IMR-90 (cell line): ENCODE measurements at places on chromosomes 12 and 14. TPM values are rescaled to one million over a fixed set of nuclear protein-coding genes. Genes with fewer than 3 reads are reported as not detected.

SLC25A47 gene
- total RNA-seq: not detected in 2 replicates

CIROP gene
- 0.28 and 0.36 TPM in 2 replicates for total RNA-seq

- DNase-seq: no peak
- peaks cover 8% of the 10 kb centered on the region; the same call in 1 of the 2 replicates for H3K36me3 ChIP-seq
- no peaks in the 10 kb centered on the region for H3K27me3 ChIP-seq
- no peaks in the 10 kb centered on the region for H3K4me1 ChIP-seq
These were observed 204.6 kb downstream of the TSPAN9 start for GRCh38 chr12:3281588-3282383.

GRCh38 chr12:131698286-131698685, 12.6 kb upstream of the SFSWAP start:
- no peak for DNase-seq
- H3K27ac ChIP-seq: no peak overlapping the region
- H3K4me1 ChIP-seq: no peaks in the 10 kb centered on the region
- H3K4me3 ChIP-seq: no peak overlapping the region
- H3K27me3 ChIP-seq: no peaks in the 10 kb centered on the region

GRCh38 chr12:126960709-126961108, 1306.3 kb upstream of the TMEM132C start:
- no peak overlapping the region for H3K4me3 ChIP-seq
- no peaks in the 10 kb centered on the region for H3K27me3 ChIP-seq
- no peaks in the 10 kb centered on the region for H3K4me1 ChIP-seq
- H3K36me3 ChIP-seq: no peaks in the 10 kb centered on the region
- no peak for DNase-seq
- H3K27ac ChIP-seq: no peak overlapping the region

DNA sequence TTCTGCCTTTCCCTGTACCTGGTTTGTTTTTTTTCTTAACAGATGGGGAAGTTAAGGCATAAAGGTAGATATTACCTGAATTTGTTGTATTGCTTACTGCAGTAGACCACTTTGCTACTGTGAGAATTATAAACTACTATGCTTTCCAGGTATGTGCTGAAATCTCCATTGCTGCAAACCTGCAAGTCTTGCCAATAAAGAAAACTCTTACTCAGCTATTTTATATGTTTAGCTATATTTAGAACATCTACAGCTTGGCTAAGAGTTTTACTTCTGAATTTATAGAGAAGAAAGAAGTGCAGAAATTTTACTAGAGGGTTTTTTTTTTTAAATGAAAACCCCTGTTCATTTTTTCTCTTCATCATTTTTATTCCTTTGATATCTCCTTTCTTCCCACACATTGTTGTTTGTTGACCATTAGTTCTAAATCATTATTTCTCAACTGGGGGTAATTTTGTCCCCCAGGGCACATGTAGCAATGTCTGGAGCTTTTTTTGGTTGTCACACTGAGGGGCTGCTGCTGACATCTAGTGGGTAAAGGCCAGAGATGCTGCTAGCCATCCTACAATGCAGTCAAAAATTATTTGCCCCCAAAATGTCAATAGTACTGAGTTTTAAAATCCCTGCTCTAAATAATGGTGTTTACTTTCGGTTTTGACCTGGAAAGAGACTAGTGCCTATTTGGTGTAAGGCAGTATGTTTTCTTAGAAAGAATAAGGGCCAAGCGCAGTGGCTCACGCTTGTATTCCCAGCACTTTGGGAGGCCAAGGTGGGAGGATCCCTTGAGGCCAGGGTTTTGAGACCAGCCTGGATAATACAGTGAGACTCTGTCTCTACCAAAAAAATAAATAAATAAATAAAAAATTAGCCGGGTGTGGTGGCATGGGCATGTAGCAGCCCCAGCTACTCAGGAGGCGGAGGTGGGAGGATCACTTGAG, 48.6 kb downstream of the PCNX1 start:
- peaks cover 2% of the 10 kb centered on the region; the same call in 1 of the 2 replicates for H3K36me3 ChIP-seq
- no peaks in the 10 kb centered on the region for H3K4me1 ChIP-seq
- no peaks in the 10 kb centered on the region for H3K27me3 ChIP-seq
- peak; percentile 26 for DNase-seq
- H3K27ac ChIP-seq: no peak overlapping the region
- H3K4me3 ChIP-seq: no peak overlapping the region

GRCh38 chr14:73607241-73607640, 5.1 kb upstream of the ACOT6 start:
- no peak overlapping the region for H3K27ac ChIP-seq
- no peaks in the 10 kb centered on the region for H3K4me1 ChIP-seq
- H3K36me3 ChIP-seq: no peaks in the 10 kb centered on the region
- no peaks in the 10 kb centered on the region; the same call in 1 of the 2 replicates for H3K27me3 ChIP-seq
- no peak overlapping the region for H3K4me3 ChIP-seq

- no peak overlapping the region for H3K27ac ChIP-seq
- peaks cover 43% of the 10 kb centered on the region for H3K36me3 ChIP-seq
- peaks cover 14% of the 10 kb centered on the region for H3K4me1 ChIP-seq
- DNase-seq: no peak
- H3K27me3 ChIP-seq: no peaks in the 10 kb centered on the region
These were observed 3.3 kb downstream of the GMPR2 start for GRCh38 chr14:24235804-24236688.

DNA sequence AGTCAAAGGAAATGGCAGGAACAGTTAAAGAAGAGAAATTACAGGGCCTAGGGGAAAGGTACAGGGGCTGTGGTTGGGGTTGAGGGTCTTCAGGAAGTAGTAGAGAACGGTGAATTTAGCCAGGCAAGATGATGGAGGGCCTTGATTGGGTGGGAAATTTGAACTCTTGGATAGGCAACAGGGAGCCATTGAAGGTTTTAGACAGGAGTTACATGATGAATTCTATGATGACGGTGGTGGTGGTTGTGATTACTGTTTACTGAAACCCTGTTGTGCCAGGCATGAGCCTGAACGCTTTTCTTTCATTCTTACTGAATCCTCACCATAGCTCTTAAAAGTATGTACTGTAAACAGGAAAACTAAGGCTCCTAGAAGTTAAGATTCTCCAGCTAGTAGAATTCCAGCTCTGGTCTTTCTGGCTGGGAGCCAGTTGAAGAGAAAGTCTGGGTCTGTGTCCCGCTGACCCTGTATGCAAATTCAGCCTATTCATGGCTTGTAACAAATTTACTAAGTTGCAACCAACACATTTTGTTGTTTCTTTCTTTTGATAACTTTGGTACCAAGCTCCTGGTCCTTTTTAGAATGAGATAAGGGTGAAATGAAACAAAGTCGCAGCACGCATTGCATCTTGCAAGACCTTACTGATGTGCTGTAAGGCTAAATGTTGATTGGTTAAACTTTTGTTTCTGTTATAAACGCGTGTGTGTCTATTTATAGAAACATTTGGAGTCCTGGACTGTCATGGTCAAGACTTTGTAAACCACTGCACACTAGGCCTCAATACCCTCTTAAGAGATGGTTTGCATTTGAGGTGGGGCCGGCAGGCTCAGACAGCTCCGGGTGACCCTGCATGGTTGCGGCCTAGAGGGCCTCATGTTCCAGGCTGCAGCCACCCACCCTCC, 6.0 kb downstream of the ORAI1 start:
- H3K27me3 ChIP-seq: no peaks in the 10 kb centered on the region
- H3K27ac ChIP-seq: no peak overlapping the region
- no peaks in the 10 kb centered on the region for H3K36me3 ChIP-seq
- H3K4me1 ChIP-seq: peaks cover 24% of the 10 kb centered on the region
- no peak overlapping the region for H3K4me3 ChIP-seq
- peak; percentile 67 for DNase-seq

GRCh38 chr12:62256408-62257096, 3.7 kb upstream of the USP15 start:
- H3K36me3 ChIP-seq: no peaks in the 10 kb centered on the region
- H3K4me3 ChIP-seq: no peak overlapping the region
- H3K27ac ChIP-seq: no peak overlapping the region
- peaks cover 2% of the 10 kb centered on the region; the same call in 1 of the 2 replicates for H3K4me1 ChIP-seq
- peak; percentile 36 for DNase-seq
- no peaks in the 10 kb centered on the region for H3K27me3 ChIP-seq

DNA sequence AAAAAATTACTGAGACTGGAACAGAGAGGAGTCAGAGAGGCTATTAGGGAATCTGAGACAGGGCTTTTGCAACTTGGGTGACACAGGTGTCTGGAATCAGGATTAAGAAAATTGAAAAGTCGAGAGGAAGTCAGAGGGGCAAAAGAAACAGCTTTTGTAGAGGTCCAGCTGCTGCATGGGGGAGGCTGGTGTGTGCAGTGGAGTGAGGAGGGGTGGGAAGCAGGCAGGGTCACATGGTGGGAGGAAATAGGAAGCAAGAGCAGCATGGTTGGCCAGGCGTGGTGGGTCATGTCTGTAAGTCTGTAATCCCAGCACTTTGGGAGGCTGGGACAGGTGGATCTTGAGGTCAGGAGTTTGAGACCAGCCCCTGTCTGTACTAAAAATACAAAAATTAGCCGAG, 69.7 kb upstream of the VRK1 start:
- DNase-seq: no peak
- H3K27ac ChIP-seq: no peak overlapping the region
- H3K36me3 ChIP-seq: no peaks in the 10 kb centered on the region
- H3K27me3 ChIP-seq: no peaks in the 10 kb centered on the region; the same call in 1 of the 2 replicates

- peaks cover 17% of the 10 kb centered on the region for H3K36me3 ChIP-seq
- no peak for DNase-seq
- H3K27me3 ChIP-seq: no peaks in the 10 kb centered on the region
- no peaks in the 10 kb centered on the region for H3K4me1 ChIP-seq
- no peak overlapping the region for H3K4me3 ChIP-seq
- no peak overlapping the region for H3K27ac ChIP-seq
These were observed 56.2 kb upstream of the TSPAN9 start for GRCh38 chr12:3020850-3021435.

DNA sequence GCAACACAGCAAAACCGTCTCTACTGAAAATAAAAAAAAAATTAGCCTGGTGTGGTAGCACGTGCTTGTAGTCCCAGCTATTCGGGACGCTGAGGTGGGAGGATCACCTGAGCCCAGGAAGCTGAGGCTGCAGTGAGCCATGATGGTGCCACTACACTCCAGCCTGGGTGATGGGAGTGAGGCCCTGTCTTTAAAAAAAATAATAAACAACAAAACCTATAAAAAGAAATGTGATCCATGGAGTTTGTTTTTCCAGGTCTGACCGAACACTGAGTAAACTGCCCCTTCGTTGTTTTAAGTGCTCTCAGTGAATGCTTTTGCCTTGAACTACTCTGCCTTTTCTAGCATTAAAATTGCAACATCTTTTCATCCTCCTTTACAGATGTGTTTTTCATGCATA, 76.8 kb downstream of the TESC start:
- H3K4me3 ChIP-seq: no peak overlapping the region
- no peak overlapping the region for H3K27ac ChIP-seq
- H3K27me3 ChIP-seq: no peaks in the 10 kb centered on the region
- no peaks in the 10 kb centered on the region; the same call in 1 of the 2 replicates for H3K4me1 ChIP-seq

DNA sequence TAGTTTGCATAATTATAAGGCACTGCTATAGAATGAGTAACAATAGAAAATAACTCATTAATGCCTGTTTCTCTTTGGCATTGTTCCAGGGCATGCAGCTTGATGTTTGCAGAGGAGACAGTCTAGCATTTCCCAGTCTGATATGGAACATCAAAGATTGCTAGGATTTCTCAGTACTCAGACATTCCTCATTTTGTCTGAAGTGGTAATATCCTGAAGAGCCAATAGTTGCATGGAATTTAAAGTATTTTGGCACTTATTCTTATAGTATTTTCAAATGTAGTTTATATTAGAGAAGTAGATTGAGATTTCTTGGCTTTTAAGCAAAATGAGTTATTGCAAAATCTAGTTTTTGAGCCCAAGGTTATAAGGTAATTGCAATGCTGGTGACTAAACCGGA, 337.3 kb upstream of the E2F7 start:
- no peaks in the 10 kb centered on the region for H3K27me3 ChIP-seq
- H3K4me3 ChIP-seq: no peak overlapping the region
- no peaks in the 10 kb centered on the region for H3K4me1 ChIP-seq
- no peaks in the 10 kb centered on the region for H3K36me3 ChIP-seq
- peak; percentile 3 for DNase-seq

- H3K4me3 ChIP-seq: no peak overlapping the region
- H3K27ac ChIP-seq: no peak overlapping the region
- H3K27me3 ChIP-seq: no peaks in the 10 kb centered on the region
- H3K36me3 ChIP-seq: peaks cover 3% of the 10 kb centered on the region; the same call in 1 of the 2 replicates
These were observed 166.0 kb downstream of the FOXN3 start for GRCh38 chr14:89251061-89251460.

DNA sequence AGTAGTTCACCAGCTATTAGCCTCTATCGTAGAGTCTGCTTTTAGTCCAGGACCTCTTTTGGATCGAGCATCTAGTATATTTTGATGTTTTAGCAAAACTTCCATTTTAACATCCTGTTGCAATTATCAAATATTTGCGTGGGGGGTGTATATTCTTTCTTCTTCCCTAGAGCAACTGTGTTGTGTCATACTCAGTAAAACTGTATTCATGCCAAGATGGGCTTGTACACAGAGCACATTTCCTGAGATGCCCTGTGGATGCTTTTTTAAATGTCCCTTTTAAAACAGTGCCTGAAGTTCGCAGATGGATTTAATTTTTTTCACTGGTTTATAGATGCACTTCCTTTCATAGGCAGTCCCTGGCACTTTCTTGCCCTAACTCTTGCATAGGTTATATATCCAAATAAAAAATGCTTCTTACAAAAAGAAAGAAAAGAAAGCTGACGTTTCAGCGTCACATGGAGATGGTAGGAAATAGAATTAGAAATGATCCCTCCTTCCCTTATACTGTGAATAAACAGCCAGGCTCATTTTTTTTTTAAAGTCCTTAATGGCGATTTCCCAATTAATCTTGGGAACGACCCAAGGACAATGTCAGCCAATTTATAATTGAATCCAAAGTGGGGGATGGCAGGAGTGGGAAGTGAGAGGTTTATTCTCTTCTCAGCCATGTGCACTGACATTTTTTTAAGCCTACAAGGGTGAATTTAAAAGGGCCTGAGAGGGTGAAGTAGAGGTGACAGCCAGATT, 247.0 kb downstream of the SLC41A2 start:
- peaks cover 19% of the 10 kb centered on the region for H3K4me1 ChIP-seq
- peak overlapping the region; percentile 40; the same call in 1 of the 2 replicates for H3K27ac ChIP-seq
- no peak overlapping the region for H3K4me3 ChIP-seq
- no peaks in the 10 kb centered on the region for H3K36me3 ChIP-seq
- H3K27me3 ChIP-seq: no peaks in the 10 kb centered on the region
- DNase-seq: peak; percentile 76

GRCh38 chr12:107339932-107340331, 246.6 kb upstream of the CRY1 start:
- H3K27ac ChIP-seq: no peak overlapping the region
- H3K4me1 ChIP-seq: no peaks in the 10 kb centered on the region
- H3K27me3 ChIP-seq: no peaks in the 10 kb centered on the region; the same call in 1 of the 2 replicates

DNA sequence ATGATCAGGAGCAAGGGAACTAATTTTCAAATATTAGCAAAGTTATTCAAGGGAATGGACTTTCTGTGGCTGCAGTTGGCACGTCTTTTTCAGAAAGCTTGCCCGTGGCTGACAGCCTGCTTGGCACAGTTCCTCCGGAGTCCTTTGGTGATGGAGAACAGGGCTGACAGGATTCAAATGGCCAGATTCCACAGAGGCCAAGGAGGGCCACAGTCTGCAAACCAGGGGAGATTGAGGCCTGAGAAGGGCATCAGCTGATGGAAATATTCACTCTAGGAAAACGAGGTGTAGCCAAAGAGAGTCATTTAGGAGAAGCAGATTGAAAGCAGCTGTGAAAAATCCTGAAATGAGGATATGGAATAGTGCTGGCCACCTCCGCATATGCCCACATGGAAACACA, 178.3 kb downstream of the EMP1 start:
- H3K4me3 ChIP-seq: no peak overlapping the region
- no peaks in the 10 kb centered on the region for H3K36me3 ChIP-seq
- DNase-seq: no peak
- H3K4me1 ChIP-seq: no peaks in the 10 kb centered on the region
- 0 out of 2 replicates have a peak, but pooled peaks cover 2% of the 10 kb centered on the region for H3K27me3 ChIP-seq
- H3K27ac ChIP-seq: no peak overlapping the region
